Activated CD4-positive, alpha-beta T cell treated with anti-CD3 and anti-CD28 coated beads, Interleukin-2, amount 50 U/mL, for 4 hours (primary cell): ENCODE measurements at places on chromosomes 13 and 19.

DNA sequence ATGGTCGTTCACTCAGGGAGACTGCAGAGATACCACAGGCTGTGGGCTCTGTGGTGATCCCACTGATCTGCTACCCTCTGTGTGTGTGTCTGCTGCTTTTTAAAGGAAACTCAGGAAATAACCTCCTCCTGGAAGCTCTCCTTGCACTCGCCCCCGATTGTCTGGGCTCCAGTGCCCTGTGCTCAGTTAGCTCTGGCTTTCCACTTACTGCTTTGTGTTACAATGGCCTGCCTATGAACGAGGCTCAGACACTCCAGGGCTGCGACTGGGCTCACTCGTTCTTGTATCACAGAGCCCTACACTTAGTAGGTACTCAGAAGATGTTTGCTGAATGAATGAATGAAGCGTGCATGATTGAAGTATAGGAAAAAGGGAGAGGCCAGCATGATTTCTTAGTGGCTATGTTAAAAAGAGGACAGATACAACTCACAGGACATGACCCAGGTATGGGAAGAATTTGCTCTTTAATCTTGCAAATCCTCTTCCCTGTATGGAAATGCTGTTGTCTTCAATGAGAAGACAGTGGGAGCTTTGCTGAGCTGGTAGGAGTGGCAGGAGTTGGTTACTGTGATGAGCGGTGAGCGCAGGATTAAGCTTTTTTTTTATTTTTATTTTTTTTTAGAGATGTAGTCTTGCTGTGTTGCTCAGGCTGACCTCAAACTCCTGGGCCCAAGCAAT, 26.4 kb downstream of the B3GLCT start:
- DNase-seq: no peak

DNA sequence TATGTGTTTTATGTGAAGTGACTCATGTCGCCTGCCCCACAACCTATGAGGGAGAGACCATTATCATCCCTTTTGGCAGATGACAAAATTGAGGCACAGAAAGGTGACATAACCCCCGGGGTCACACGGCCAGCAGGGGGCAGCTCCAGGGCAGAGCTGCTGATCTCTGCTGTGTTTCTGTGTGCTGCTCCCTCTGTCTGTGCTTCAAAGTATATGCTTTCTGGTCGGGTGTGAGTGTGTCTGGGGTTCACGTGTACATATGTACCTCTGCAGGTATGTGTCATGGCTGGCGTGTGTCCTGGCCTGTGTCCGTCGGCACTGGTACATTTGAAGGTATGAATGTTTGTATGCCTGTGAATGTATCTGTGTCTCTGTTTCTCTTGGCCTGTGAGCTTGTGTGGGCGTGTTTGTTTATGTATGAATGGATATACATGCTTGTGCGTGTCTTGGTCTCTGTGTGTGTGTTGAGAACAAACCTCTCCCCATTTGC, 7.1 kb downstream of the LIPE start:
- peak; percentile 81 for DNase-seq

DNA sequence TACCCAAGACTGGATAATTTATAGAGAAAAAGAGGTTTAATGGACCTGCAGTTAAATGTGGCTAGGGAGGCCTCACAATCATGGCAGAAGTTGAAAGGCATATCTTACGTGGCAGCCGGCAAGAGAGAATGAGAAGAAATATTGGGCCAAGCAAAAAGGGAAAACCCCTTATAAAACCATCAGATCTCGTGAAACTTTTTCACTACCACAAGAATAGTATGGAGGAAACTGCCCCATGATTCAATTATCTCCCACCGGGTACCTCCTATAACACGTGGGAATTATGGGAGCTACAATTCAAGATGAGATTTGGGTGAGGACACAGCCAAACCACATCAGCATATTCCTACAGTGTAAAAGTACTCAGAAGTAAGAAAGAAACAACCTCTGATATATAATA, 4.7 kb upstream of the KBTBD7 start:
- DNase-seq: no peak

GRCh38 chr13:79918620-79919019, 422.3 kb downstream of the SPRY2 start:
- DNase-seq: no peak

GRCh38 chr13:48249018-48249417, 16.0 kb downstream of the ITM2B start:
- no peak for DNase-seq

GRCh38 chr19:14818588-14818987, 16.4 kb downstream of the OR7A5 start:
- DNase-seq: no peak

GRCh38 chr19:38673030-38673429, 25.6 kb downstream of the ACTN4 start:
- DNase-seq: no peak

DNA sequence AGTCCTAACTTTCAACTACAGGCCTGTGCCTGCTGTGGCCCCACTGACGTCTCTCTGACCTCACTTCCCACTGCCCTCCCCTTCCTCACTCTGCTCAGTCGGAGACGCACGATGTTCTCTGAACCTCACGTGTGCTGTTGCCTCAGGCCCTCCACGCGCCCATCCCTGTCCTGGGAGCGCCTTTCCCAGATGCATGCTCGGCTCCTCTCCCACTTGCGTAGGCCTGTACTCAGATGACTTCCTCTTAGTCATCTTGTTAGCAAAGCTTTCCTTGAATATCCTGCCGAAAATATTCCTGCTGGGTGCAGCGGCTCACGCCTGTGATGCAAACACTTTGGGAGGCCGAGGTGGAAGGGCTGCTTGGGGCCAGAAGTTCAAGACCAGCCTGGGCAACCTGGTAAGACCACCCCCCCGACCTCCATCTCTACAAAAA, 9.3 kb upstream of the SYT5 start:
- DNase-seq: no peak

GRCh38 chr19:9324584-9324962, 594 bp downstream of the ZNF559 start:
- no peak for DNase-seq

DNA sequence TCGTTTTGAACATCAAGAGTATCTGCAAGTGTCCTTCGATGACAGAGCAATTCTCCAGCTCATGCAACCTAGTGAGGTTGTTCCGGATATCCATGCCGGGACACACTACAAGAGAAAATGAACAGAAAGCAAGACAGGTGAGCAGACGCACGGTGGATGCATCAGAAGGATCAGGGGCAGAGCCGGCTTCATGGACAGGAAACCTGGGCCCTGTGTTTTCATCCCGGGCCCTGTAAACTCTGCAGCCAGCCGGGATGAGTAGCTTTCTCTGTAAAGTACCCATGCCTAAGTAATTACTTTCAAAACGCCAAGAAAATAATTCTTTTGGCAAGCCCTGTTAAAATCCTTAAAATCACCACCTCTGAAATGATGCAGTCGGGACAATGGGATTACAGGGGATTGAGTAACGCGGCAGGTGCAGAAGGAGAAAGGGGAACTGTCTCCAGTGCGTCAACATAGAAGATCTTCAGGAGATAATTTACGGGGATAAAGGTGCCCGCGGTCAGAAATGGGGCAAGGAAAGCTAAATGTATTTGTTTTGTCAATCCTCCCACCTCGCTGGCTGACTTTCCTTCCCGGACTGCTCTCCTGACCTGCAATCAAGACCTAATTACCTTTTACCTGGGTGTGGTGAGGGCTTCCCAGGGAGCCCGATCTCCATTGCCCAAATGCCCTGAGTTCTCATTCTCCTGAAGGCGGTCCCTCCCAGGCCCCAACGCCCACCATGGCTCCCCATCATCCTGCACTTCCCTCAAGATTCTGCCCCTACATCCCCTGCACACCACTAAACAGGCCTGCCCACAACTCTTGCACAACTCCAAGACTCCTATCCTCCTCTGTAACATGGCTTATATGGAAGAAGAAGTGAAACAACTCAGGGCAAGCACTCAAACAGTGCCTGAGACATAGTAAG, 26.2 kb downstream of the INSR start:
- DNase-seq: no peak

GRCh38 chr19:4189641-4190040, 7.2 kb downstream of the ANKRD24 start:
- no peak for DNase-seq

GRCh38 chr13:39956036-39956435, 300.6 kb downstream of the COG6 start:
- no peak for DNase-seq

GRCh38 chr19:50694815-50695145, 24.8 kb downstream of the SHANK1 start:
- DNase-seq: no peak

GRCh38 chr19:47779524-47780214, 1.2 kb downstream of the SELENOW start:
- no peak for DNase-seq

DNA sequence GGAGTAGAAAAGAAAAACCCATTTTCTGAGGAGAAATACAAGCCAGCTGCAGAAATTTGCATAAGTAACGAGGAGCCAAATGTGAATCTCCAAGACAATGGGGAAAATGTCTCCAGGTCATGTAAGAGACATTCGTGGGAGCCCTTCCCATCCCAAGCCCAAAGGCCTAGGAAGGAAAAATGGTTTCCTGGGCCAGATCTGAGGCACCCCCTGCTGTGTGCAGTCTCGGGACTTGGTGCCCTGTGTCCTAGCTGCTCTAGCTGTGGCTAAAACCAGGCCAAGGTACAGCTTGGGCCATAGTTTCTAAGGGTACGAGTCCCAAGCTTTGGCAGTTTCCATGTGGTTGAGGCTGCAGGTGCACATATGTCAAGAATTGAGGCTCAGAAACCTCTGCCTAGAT, 444.9 kb downstream of the PCDH20 start:
- no peak for DNase-seq

GRCh38 chr13:71477735-71478134, 389.3 kb downstream of the DACH1 start:
- DNase-seq: no peak

- DNase-seq: peak; percentile 14
These were observed 20.0 kb upstream of the ZDHHC20 start for GRCh38 chr13:21478881-21479808.

DNA sequence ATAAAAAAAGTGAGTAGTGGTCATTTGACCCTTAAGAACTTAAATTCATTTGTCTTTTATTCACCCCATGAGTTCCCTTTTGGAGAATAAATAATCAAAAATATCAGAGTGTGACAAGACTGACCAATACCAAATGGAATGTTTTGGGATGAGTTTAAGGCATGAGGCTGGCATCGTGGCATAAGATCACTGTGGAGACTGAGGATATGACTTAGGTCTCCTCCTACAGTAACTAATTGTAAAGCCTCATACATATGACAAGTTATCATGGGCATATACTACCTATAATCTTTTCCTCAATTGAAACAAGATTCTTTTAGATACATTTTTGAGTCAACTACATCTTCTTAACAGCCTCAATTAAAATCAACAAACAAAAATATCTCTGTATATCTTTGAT, 782.0 kb downstream of the SLITRK1 start:
- no peak for DNase-seq

GRCh38 chr13:21014139-21014501, 47.3 kb downstream of the LATS2 start:
- DNase-seq: no peak

DNA sequence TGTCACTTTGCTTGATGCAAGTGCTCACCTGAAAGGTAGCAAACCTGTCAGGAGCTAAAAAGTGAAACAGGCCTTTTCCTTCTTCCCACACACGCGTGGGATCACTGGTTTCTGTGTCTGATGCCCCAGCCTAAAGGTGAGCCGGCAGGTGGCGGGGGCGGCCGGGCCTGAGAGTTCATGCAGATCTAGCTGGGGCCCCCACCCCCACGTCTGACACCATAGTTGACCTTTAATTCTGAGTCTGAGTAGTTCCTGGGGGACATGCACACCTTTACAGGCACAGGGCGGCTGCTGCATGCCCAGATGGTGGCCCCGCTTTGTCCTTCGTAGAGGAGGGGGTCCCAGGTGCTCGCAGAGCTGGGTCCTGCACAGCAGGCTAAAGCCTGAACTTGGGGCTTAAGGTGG, 345.3 kb downstream of the TEX29 start:
- no peak for DNase-seq

GRCh38 chr13:21344662-21345176, 114.4 kb downstream of the ZDHHC20 start:
- no peak for DNase-seq

GRCh38 chr13:89796196-89796595, 1551.3 kb upstream of the MIR17HG start:
- no peak for DNase-seq

- no peak for DNase-seq
These were observed 201.4 kb downstream of the DIAPH3 start for GRCh38 chr13:59962343-59962742.
